ENCODE measurements at places on chromosomes 4 and X.

- no peak for DNase-seq
Observed at GRCh38 chr4:124907881-124908280, 195.3 kb upstream of the ANKRD50 start.

DNA sequence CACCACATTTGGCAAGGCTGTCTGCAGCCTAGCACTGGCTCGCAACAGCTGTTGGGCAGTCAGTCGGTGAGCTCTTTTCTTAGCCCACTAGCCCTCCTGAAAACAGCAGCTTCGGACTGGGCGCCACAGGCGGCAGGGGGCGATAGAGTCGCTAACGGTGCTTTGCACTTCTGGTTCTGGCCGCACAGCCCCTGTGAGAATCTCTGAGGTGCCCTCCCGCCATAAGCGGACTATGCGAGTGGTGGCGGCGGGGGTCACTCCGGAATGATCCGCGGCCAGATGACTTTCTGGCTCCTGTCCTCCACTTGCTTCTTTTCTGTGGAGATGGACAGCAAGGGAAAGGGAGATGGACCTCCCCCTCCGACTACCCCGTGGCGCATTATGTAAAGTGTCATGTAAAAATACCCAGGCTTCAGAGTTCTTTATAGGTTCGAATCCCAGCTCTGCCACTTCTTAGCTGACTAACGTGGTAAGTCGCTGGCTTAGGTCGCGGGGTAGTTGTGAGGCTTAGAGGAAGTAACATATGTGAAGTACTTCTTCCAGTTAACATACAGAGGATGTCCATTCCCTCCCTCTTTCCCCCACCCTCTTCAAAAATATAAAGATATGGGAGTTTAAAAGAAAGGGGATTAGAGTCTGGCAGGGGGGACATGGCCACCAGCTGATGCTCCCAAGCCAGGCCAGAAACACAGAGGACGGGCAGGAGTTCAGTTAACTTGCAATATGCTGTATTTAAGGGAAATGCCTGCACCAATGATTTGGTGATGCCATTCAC is 11.0 kb downstream of the ARHGAP36 start:
- no peak for DNase-seq

- DNase-seq = no peak
Observed at GRCh38 chr4:44056721-44057151, 391.9 kb downstream of the KCTD8 start.

GRCh38 chrX:15206306-15206705 is 63.6 kb downstream of the ASB9 start:
- DNase-seq = no peak

- DNase-seq = no peak
Observed at GRCh38 chr4:17027495-17027894, 129.1 kb upstream of the LDB2 start.

- DNase-seq = no peak
Observed at GRCh38 chr4:24923550-24923949, 10.7 kb upstream of the CCDC149 start.

DNA sequence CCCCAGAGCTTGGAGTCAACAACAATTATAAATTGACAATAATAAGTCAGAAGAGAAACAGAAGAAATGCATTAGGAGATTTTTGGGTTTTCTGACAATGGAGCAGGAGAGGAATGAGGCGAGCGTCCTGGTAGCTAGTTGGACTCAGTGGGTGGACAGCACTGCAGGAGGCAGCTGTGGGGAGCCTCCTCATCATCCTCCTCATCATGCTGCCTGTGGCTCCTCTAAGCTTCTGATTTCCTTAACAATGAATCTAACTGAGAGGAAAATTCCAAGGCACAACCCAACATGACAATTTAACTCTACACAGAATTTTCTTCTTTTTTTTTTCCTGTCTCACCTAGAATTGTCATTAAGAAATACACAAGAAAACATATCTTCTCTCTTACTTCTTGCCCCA is 357.1 kb upstream of the NOCT start:
- no peak for DNase-seq

- no peak for DNase-seq
Observed at GRCh38 chr4:39422247-39422646, 15.5 kb downstream of the KLB start.

- no peak for DNase-seq
Observed at GRCh38 chr4:144557404-144557803, 88.6 kb upstream of the HHIP start.
